Lung (tissue), 17 donors: ENCODE measurements at places on chromosomes 11 and 22.
A peak's percentile ranks its signal among the peaks of the same experiment; 100 is the strongest.

GRCh38 chr11:17434108-17434507 lies 42.5 kb downstream of the ABCC8 start:
- peak; percentile 49 for DNase-seq

DNA sequence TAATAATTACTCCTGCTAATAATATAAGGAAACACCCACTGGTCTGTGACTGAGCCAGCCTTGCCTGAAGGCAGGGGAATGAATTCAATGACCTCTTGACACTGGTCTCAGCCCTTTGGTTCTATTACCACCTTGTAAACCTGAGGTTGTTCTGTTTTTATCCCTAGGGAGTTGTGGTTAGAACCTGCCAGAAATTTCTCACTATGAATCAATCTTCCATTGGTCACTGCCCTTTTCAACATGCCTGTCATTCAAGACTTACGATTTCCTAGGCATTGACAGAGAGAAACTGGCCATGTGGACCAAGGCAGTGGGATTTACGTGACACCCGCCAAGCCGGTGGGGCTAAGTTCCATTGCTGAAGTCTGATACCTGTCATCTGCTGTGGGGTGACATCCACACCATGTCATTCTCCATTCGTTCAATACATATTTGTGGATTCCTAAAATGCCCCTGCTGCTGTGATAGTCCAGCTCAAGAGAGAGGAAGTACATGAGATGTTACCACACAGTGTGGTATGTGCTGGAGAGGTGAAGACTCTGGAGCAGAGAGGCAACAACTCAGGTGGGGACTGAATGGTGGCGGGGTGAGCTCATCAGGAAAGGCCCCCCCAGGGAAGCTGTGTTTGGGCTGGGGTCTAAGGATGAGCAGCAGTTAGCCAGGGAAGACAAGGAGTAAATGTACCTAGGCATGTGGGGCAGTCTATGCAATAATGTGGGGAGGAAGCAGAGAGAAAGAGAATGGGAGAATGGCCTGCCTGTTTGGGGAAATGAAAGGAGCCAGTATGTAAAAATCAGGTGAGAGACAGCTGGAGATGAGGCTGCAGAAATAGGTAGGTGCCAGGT lies 15.2 kb upstream of the EHF start:
- DNase-seq: no peak

DNA sequence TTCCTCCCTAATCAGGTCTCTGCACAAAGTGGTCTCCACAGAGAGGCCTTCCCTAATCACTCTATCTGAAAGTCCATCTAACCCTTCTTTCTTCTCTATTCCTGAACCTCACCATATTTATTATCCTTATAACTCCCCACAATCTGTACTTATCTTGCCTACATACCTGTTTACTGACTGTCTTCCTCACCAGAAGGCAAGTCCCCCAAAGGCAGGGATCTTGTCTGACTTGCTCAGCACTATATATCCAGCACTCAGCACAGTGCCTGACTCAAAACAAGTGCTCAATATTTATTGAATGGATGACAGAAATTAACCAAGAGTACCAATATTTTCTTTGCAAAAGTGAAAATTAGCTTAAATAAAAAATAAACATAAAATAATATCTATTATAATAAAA lies 5.5 kb downstream of the DCUN1D5 start:
- no peak for DNase-seq

DNA sequence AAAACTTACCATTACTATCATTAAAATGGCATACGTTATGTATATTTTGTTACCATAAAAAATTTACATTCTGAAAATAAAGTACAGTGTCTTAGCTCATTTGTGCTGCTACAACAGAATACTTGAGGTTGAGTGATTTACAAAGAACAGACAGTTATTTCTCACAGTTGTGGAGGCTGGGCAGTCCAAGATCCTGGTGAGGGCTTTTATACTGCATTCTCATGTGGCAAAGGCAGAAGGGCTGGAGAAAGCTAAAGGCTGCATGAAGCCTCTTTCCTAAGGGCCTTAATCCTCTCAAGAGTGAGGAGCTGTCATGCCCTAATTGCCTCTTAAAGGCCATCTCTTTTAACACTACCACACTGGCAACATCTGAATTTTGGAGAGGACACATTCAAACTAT lies 13.3 kb downstream of the GGTLC2 start:
- no peak for DNase-seq

DNA sequence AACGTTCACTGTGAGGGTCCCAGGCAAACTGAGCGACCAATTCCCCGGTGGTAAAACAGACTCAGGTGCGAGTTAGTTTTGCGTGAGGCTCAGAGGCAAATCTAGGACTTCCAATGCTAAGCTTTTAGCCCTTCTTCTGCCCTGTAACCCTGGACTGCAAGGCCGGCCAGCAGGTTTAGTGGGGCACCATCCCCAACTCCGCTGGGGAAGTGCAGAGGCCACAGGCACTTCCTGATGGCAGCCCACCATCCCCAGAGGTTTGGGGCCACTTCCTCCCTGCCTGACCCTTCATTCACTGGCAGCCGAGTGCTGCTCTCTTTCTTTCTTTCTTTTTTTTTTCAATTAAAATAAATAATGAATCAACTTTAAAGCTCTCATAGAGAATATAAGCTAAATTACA lies 124.6 kb upstream of the B3GAT1 start:
- DNase-seq: peak; percentile 4

- DNase-seq: no peak
Measured at GRCh38 chr11:132942611-132943356, 589.5 kb downstream of the OPCML start.

GRCh38 chr11:5818245-5818886 lies 9.6 kb downstream of the OR52N2 start:
- no peak for DNase-seq

GRCh38 chr11:58958500-58958899 lies 19.2 kb downstream of the GLYATL1 start:
- DNase-seq: no peak

- no peak for DNase-seq
Measured at GRCh38 chr11:73019996-73020395, 122.1 kb downstream of the FCHSD2 start.

GRCh38 chr11:12266132-12266531 lies 111.2 kb upstream of the PARVA start:
- no peak for DNase-seq

- no peak for DNase-seq
Measured at GRCh38 chr11:85628771-85629341, 463 bp downstream of the TMEM126B start.

- DNase-seq: no peak
Measured at GRCh38 chr22:35215993-35216392, 41.3 kb upstream of the HMGXB4 start.

DNA sequence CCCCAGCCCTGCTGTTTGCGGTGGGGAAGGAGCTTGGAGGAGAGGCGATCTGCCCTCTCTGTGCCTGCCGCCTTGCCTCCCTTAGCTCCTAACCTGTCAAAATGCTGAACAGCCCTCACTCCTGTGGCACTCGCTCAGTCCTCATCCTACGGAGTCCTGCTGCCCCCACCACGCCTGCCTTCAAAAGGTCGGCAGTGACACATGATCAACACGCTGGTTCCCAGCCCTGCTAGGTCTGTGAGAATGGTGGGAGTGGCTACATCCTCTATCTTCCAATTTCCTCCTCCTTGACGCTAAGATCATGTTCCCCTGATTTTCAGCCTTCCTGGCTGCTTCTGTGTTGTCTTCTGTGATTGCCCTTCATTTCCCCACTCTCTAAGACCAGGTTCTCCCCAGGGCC lies 120.2 kb upstream of the TBCEL start:
- DNase-seq: no peak

DNA sequence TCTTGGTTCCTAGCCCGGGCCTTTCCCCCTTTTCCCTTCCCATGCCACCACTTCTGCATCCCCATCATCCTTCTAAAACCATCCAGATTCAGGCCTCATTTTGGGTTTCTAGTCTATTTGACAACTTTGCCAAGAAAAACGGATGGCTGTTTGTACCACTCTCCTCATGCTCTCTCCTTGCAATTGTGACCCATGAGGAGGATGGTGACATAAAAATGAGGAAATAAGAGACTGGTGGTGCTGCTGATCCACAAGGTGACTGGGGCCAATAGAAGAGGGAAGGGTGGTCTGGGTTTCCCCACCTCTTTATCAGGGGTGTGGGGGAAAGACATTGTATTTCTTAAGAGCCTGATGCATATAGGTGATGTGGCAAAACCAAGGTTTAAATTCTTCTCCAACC lies 1.0 kb downstream of the MS4A4A start:
- no peak for DNase-seq

- no peak for DNase-seq
Measured at GRCh38 chr11:69335007-69335780, 41.2 kb downstream of the MYEOV start.

DNA sequence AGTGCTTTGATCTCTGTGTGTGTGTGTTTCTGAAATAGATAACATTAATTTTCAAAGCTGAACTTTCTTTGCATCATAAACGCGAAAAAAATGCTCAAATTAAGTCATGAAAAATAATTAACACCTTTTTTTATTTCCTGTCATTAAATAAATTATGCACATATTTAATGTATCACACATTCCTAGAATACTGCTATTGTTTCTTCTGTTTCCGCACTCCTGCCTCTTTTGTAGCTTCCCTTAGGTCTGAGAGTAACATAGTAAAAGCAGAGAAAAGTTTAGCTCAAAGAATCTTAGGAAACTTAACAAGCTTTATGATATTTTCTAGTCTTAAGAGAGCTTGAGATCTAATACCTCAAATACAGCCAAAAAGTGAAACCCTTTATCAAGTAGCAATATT lies 504.2 kb downstream of the JRKL start:
- no peak for DNase-seq

- DNase-seq: no peak
Measured at GRCh38 chr22:46040471-46041465, 63.8 kb upstream of the WNT7B start.

DNA sequence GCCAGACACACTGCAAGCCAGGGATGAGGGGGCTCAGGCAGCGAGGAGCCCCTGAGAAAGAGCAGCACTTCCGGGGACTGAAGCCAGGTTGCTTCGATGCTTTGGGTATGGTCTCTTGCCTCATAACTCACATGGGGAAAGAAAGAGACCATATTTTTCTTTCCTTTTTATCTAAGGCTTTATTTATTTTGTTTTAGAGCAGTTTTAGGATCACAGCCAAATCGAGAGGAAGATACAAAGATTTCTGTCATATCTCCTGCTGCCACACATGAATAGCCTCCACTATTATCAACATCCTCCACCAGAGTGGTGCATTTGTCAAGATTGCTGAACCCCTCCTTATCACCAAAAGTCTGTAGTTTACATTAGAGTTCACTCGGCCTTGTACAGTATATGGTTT lies 24.3 kb upstream of the ADSL start:
- peak; percentile 60 for DNase-seq

- DNase-seq: peak; percentile 84
Measured at GRCh38 chr22:38016182-38017151, 32.1 kb upstream of the SOX10 start.

DNA sequence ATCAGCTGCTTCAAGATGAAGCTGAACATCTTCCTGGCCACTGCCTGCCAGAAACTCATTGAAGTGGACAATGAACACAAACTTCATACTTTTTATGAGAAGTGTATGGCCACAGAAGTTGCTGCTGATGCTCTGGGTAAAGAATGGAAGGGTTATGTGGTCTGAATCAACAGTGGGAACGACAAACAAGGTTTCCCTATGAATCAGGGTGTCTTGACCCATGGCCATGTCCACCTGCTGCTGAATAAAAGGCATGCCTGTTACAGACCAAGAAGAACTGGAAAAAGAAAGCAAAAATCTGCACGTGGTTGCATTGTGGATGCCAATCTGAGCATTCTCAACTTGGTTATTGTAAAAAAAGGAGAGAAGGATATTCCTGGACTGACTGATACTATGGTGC lies 22.2 kb upstream of the BIRC3 start:
- no peak for DNase-seq

DNA sequence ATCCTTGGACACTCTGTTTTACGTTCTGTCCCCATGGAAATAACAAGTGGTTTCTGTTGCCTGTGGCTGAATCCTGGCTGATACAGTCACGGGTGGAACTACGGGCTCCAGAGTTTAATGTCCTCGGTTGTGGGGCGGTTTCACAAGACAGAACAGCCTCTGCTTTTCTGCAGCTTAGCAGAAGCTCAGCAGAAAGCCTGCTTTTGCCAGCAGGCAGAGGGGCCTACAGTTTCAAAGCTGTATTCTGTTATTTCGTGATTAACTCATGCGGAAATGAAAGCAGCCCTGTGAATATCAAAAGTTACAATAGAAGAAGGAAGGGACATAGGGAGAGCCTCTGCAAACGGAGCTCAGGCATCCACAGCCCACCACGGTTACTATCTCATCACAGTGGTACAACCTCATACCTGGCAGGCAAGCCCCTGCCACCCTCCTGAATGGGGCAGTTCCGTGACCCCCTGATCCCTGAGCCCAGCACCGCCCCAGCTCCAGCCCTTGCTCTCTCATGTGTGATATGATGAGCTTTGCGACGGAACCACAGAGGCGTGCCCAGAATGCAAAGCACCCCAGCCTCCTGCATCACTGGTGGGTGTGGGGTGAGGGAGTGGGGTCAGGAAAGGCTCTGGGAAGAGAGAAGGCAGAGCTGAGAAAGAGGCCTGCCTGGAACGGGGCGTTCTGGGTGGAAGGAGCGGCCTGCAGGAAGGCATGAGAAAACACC lies 360.6 kb downstream of the BRD1 start:
- DNase-seq: no peak

GRCh38 chr11:65427691-65428577 lies 5.3 kb downstream of the NEAT1 start:
- DNase-seq: no peak

GRCh38 chr11:79592824-79593223 lies 152.0 kb upstream of the TENM4 start:
- no peak for DNase-seq

- DNase-seq: no peak
Measured at GRCh38 chr11:133388260-133388659, 144.0 kb downstream of the OPCML start.

GRCh38 chr22:24982301-24983056 lies 30.0 kb downstream of the KIAA1671 start:
- no peak for DNase-seq

DNA sequence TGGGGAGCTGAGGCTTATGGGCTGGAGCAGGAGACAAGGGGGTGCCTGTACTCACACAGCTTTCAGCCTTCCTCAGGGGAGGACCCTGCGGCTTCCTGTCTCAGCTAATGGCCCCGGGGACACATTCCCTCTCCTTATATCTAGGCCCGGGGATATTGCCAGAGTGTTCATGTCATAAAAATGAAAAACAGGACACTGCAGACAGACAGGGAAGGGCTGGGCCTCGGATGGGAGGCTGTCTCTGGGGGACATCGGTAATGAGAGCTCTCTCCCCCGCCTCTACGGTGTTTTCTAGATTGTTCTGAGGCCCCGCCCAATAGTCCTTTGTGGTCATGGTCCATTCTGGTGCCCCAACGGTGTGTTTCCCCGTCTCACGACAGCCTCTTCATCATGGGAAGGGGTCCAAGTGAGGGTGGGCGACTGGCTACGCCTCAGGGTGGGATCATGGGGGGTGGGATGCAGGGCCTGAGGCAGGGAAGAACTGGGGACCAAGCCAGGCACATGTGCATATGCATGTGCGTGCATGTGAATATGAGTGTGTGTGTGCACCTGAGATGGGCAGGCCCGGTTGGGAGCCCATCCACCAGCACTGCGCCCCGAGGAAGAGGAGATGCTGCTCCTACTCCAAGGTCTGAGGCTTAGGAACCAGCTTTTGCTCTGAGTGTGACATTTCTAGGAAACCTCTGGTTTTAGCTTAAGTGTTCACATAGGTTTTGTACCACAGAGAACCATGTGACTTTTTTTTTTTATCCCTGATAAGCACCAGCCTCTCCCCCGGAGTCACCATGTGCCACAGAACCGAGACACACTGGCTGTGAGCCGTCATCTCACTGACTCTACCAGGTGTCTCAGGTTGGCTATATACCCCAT lies 5.3 kb downstream of the ARVCF start:
- no peak for DNase-seq

- DNase-seq: no peak
Measured at GRCh38 chr11:33697997-33698396, 2.6 kb downstream of the C11orf91 start.

- peak; percentile 49 for DNase-seq
Measured at GRCh38 chr11:16945671-16946469, 68.3 kb downstream of the PLEKHA7 start.
